Camera-type eye (tissue), 1 donor: ENCODE measurements at places on chromosomes 13 and 19. TPM values are rescaled to one million over a fixed set of nuclear protein-coding genes. Genes with fewer than 3 reads are reported as not detected.

The ZNF490 gene
- total RNA-seq, result 15.2 TPM

The PDX1 gene
- total RNA-seq, result not detected

The ARHGEF18 gene
- 44.6 TPM for total RNA-seq

The ADM5 gene
- 0.77 TPM for total RNA-seq

The TPTE2 gene
- not detected for total RNA-seq

The GPR12 gene
- total RNA-seq, result 2.5 TPM

The SKA3 gene
- 7.5 TPM for total RNA-seq

The PLK5 gene
- total RNA-seq, result 0.16 TPM

The KLK12 gene
- not detected for total RNA-seq

The ZSCAN4 gene
- total RNA-seq, result not detected

The FCHO1 gene
- 5.9 TPM for total RNA-seq

The PEPD gene
- total RNA-seq, result 34.9 TPM

The IFNL1 gene
- total RNA-seq, result not detected

The CTXN1 gene
- total RNA-seq, result 10.9 TPM

The NUDT15 gene
- total RNA-seq, result 11.4 TPM

The KLK2 gene
- not detected for total RNA-seq

The ZBTB7A gene
- 33.2 TPM for total RNA-seq

The IGFL3 gene
- not detected for total RNA-seq

The SYCN gene
- total RNA-seq, result not detected

The KIR2DL3 gene
- not detected for total RNA-seq

The EPSTI1 gene
- 2.4 TPM for total RNA-seq

The CEACAM16 gene
- total RNA-seq, result not detected

The ZNF541 gene
- total RNA-seq, result 0.44 TPM

The PABPC3 gene
- total RNA-seq, result 0.16 TPM

The KLK11 gene
- total RNA-seq, result 4.7 TPM

The GPR180 gene
- total RNA-seq, result 37.6 TPM

The OR7A5 gene
- not detected for total RNA-seq

The ZNF559 gene
- total RNA-seq, result 83.6 TPM

The KLK4 gene
- not detected for total RNA-seq

The KCNC3 gene
- 4.7 TPM for total RNA-seq

The PLEKHA4 gene
- total RNA-seq, result 10.8 TPM

The CGB2 gene
- not detected for total RNA-seq

The LILRA5 gene
- total RNA-seq, result 0.93 TPM

The KLF1 gene
- 2.1 TPM for total RNA-seq

The ZNF808 gene
- 74.4 TPM for total RNA-seq

The COMP gene
- total RNA-seq, result 0.60 TPM

The ZNF417 gene
- 52.0 TPM for total RNA-seq

The ZNF222 gene
- 15.3 TPM for total RNA-seq

The ADAMTS10 gene
- 109 TPM for total RNA-seq

The PRTN3 gene
- 2.5 TPM for total RNA-seq

The C3 gene
- total RNA-seq, result 104 TPM

The NALCN gene
- total RNA-seq, result 11.3 TPM

The NPAS1 gene
- 0.99 TPM for total RNA-seq

The FPR3 gene
- total RNA-seq, result 0.66 TPM

The ZNF536 gene
- 126 TPM for total RNA-seq

The LAMP1 gene
- 57.5 TPM for total RNA-seq

The TGFBR3L gene
- not detected for total RNA-seq

The MAMSTR gene
- 4.2 TPM for total RNA-seq
